Activated T-cell treated with anti-CD3 and anti-CD28 coated beads, Interleukin-2, amount 50 U/mL, for 72 hours (primary cell): ENCODE measurements at places on chromosomes 6 and 20. TPM values are rescaled to one million over a fixed set of nuclear protein-coding genes. Genes with fewer than 3 reads are reported as not detected.

The EYA2 gene
- not detected for total RNA-seq

The FNDC11 gene
- 0.74 TPM for total RNA-seq

The DACT2 gene
- total RNA-seq: 1.3 TPM

The FAM209B gene
- total RNA-seq: 1.7 TPM

The CNBD2 gene
- 8.4 TPM for total RNA-seq

The CEP250 gene
- 55.0 TPM for total RNA-seq

The RNGTT gene
- 18.1 TPM for total RNA-seq

The ADTRP gene
- 71.6 TPM for total RNA-seq

The LPIN3 gene
- total RNA-seq: 2.5 TPM

DNA sequence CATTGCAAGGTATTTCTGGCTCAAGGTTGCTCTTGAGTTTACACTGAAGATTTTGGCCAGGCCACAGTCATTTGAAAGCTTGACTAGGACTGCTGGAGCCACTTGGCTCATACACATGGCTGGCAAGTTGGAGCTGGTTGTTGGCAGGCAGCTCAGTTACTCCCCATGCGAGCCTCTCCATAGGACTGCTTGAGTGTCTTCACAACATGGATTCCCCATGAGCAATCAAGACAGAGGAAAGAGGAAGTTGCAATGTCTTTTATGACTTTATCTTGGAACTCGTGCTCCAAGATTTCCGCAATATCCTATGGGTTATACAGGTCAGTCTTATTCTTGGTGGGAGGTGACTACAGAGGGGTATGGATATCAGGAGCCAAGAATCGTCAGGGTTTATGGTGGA, 1.4 kb upstream of the MANBAL start:
- H3K4me3 ChIP-seq: peak overlapping the region; percentile 31
- peaks cover 9% of the 10 kb centered on the region for H3K36me3 ChIP-seq
- no peak for DNase-seq
- peaks cover 22% of the 10 kb centered on the region for H3K4me1 ChIP-seq
- no peaks in the 10 kb centered on the region for H3K27me3 ChIP-seq
- H3K27ac ChIP-seq: no peak overlapping the region

DNA sequence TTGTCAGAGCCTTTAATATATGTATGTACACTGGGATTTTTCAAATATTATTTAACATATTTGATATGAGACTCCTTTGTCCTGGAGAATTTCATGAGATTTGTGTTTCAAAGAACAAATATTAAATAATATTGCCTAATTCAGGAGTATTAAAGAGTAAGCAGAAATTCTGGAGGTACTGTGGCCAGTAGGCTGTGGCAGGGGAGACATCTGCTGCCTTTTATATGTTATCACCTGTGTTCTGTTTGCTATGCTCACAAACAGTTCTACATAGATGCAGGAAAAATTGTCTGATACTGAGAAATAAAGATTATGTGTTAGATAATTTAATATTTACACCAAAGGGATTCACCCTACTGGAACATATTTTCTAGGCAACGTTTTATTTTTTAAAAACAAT, 395.4 kb upstream of the SLC35B3 start:
- H3K4me3 ChIP-seq: no peak overlapping the region
- no peaks in the 10 kb centered on the region for H3K4me1 ChIP-seq
- H3K27me3 ChIP-seq: no peaks in the 10 kb centered on the region

DNA sequence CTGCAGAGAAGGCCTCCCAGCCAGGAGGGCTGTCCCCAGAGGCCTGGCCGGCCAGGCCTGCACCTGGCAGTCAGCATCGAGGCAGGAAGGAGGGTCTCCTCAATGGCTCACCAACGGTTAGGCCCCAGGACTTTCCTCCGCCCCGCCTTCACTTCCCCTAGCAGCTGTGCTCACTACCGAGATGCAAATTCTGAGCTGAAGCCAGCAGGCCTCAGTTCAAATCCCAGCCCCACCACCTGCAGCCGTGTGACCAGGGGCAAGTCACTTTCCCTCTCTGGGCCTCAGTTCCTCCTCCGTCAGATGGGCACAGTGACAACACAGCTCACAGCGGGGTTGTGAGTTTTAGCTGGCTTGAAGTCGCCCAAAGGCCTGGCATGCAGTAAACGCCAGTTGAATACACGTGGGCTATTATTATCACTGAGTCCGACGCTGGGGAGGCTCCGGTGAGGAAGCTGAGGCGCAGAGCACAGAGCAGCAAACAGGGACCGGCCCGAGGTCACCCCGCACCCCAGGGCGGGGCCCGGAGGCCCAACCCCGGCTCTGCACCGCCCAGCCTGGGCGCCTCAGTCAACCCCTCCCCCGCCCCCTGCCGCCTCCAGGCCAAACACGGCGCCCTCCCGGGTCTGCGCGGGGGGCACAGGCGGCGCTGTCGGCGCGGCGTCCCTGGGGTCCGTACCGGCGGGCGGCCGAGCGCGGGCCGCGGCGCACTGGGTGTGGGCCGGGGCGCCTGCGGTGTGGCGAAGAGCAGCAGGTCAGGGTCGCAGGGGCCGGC, 671 bp downstream of the E2F1 start:
- H3K4me3 ChIP-seq: peak overlapping the region; percentile 91
- DNase-seq: peak; percentile 78
- peaks cover 4% of the 10 kb centered on the region for H3K36me3 ChIP-seq
- H3K27ac ChIP-seq: peak overlapping the region; percentile 77

GRCh38 chr20:4154958-4155411, 139.6 kb upstream of the RNF24 start:
- peaks cover 32% of the 10 kb centered on the region for H3K27me3 ChIP-seq
- H3K36me3 ChIP-seq: no peaks in the 10 kb centered on the region
- no peak overlapping the region for H3K4me3 ChIP-seq
- H3K27ac ChIP-seq: no peak overlapping the region
- H3K4me1 ChIP-seq: peaks cover 19% of the 10 kb centered on the region

GRCh38 chr20:52001999-52002666, 189.4 kb downstream of the ZFP64 start:
- no peak overlapping the region for H3K4me3 ChIP-seq
- no peak for DNase-seq
- H3K27ac ChIP-seq: no peak overlapping the region
- H3K4me1 ChIP-seq: no peaks in the 10 kb centered on the region
- H3K36me3 ChIP-seq: no peaks in the 10 kb centered on the region

- H3K27ac ChIP-seq: no peak overlapping the region
- H3K4me1 ChIP-seq: no peaks in the 10 kb centered on the region
- no peaks in the 10 kb centered on the region for H3K36me3 ChIP-seq
- no peaks in the 10 kb centered on the region for H3K27me3 ChIP-seq
Measured at GRCh38 chr6:159118924-159119323, 50.3 kb upstream of the FNDC1 start.

DNA sequence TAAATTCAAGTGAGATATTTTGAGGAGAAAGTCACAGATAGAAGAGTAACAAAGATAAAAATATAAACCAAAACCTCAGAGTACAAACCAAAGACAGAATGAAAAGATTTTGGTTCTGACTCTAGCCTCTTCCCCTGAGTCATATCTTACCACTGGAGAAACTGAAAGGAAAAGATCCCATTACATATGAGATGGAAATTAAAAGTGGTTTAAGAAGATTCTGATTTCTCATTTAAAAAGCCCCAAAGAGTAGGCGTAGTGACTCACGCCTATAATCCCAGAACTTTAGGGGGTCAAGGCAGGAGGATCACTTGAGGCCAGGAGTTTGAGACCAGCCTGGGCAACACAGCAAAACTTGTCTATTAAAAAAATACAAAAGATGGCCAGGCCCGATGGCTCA, 30.6 kb downstream of the SPINT4 start:
- peaks cover 47% of the 10 kb centered on the region for H3K27me3 ChIP-seq
- peak; percentile 9 for DNase-seq
- H3K4me1 ChIP-seq: peaks cover 32% of the 10 kb centered on the region
- peaks cover 3% of the 10 kb centered on the region for H3K36me3 ChIP-seq
- peak overlapping the region; percentile 77 for H3K27ac ChIP-seq
- peak overlapping the region; percentile 36 for H3K4me3 ChIP-seq

DNA sequence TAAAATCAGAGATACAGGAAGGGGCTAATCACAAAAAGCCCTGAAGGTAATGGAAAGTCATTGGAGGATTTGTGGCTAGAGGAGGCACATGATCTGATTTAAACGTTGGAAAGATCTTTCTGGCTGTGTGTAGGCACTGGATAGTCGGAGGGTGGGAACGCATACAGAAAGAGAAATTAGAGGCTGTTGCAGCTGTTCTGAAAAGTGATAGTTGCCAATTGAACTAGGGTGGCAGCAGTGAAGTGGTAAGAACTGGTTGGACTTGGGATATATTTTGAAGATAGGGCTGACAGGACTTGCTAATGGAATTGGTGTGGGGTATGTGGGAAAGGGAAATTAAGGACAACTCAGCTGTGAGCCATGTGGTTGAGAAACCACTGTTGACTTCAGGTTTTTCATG, 223.6 kb downstream of the OGFRL1 start:
- H3K4me3 ChIP-seq: no peak overlapping the region
- no peak for DNase-seq
- no peaks in the 10 kb centered on the region for H3K4me1 ChIP-seq
- H3K27me3 ChIP-seq: no peaks in the 10 kb centered on the region
- no peaks in the 10 kb centered on the region for H3K36me3 ChIP-seq
- H3K27ac ChIP-seq: no peak overlapping the region

DNA sequence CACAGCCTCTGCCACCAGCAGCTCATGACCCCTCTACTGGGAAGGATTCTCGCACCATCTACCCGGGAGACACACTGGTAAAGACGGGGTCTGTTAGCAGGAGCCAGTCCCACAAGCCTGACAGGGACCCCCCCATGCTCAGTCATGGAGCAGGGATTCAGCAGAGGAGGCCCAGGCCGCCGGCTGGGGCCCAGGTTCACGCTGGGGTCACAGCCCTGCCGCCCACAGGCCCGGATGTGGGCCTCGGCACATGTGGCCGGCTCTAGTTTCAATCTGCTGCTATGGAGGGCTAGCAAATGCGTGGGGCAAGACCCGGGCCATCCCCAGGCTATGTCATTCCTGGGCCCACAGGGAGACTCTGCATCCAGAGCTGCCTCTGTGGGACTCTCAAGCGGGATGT, 25.1 kb downstream of the PXDC1 start:
- no peak for DNase-seq
- H3K27ac ChIP-seq: no peak overlapping the region
- H3K4me3 ChIP-seq: no peak overlapping the region
- no peaks in the 10 kb centered on the region for H3K36me3 ChIP-seq
- H3K27me3 ChIP-seq: no peaks in the 10 kb centered on the region
- no peaks in the 10 kb centered on the region for H3K4me1 ChIP-seq

DNA sequence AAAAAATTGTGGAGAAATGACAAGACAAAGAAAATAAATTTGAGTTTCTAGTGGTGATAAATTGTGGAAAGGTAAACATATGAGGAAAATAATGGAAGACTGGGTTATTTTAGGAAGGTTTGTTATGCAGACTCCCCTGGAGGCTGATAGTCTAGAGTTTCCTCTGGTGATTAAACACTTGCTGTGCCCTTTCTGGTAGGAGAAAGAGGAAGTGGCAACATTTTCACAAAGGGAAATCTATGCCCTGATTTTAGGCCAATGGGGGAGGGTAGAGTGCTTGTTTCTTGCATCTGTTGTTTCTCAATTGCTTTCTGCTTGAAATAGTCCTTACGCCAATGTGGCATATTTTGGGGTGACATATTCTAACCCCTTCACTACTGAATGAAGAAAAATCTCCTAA, 129.1 kb upstream of the DOK5 start:
- H3K36me3 ChIP-seq: peaks cover 2% of the 10 kb centered on the region
- peaks cover under 1% of the 10 kb centered on the region for H3K4me1 ChIP-seq
- H3K27me3 ChIP-seq: peaks cover 20% of the 10 kb centered on the region
- no peak overlapping the region for H3K27ac ChIP-seq
- no peak for DNase-seq

GRCh38 chr6:7249391-7249790, 63.6 kb downstream of the SSR1 start:
- H3K4me3 ChIP-seq: no peak overlapping the region
- H3K27ac ChIP-seq: no peak overlapping the region
- peaks cover 2% of the 10 kb centered on the region for H3K36me3 ChIP-seq
- DNase-seq: no peak
- no peaks in the 10 kb centered on the region for H3K27me3 ChIP-seq
- no peaks in the 10 kb centered on the region for H3K4me1 ChIP-seq

GRCh38 chr6:142644866-142645265, 300.1 kb downstream of the HIVEP2 start:
- H3K36me3 ChIP-seq: no peaks in the 10 kb centered on the region
- no peaks in the 10 kb centered on the region for H3K4me1 ChIP-seq
- DNase-seq: no peak
- no peaks in the 10 kb centered on the region for H3K27me3 ChIP-seq
- H3K4me3 ChIP-seq: no peak overlapping the region
- no peak overlapping the region for H3K27ac ChIP-seq

GRCh38 chr6:160027931-160028330, 59.0 kb downstream of the IGF2R start:
- no peak overlapping the region for H3K27ac ChIP-seq
- no peak for DNase-seq
- H3K27me3 ChIP-seq: no peaks in the 10 kb centered on the region
- peaks cover 7% of the 10 kb centered on the region for H3K4me1 ChIP-seq
- peaks cover 15% of the 10 kb centered on the region for H3K36me3 ChIP-seq

DNA sequence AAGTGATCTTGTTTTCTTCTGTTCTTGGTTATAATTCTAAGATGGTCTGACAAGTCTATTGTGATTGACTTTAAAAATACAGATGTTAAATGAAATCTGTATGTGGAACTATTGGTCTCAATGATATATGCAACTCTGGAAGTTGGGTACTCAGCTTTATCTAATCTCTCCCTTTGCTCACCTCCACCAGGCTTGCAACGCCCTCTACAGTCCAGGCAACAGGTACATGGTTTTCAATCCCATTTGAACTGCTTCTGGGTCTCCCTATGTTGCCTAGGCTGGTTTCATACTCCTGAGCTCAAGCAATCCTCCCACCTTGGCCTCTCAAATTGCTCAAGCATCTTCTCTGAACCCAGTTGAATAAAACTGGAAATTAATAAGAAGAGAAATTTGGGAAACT, 25.6 kb upstream of the HLA-DQB1 start:
- H3K36me3 ChIP-seq: no peaks in the 10 kb centered on the region
- peaks cover 7% of the 10 kb centered on the region for H3K4me1 ChIP-seq
- H3K27me3 ChIP-seq: peaks cover 36% of the 10 kb centered on the region

GRCh38 chr6:134550604-134551003, 232.7 kb upstream of the SGK1 start:
- no peaks in the 10 kb centered on the region for H3K4me1 ChIP-seq
- DNase-seq: no peak
- H3K27ac ChIP-seq: no peak overlapping the region
- no peak overlapping the region for H3K4me3 ChIP-seq

DNA sequence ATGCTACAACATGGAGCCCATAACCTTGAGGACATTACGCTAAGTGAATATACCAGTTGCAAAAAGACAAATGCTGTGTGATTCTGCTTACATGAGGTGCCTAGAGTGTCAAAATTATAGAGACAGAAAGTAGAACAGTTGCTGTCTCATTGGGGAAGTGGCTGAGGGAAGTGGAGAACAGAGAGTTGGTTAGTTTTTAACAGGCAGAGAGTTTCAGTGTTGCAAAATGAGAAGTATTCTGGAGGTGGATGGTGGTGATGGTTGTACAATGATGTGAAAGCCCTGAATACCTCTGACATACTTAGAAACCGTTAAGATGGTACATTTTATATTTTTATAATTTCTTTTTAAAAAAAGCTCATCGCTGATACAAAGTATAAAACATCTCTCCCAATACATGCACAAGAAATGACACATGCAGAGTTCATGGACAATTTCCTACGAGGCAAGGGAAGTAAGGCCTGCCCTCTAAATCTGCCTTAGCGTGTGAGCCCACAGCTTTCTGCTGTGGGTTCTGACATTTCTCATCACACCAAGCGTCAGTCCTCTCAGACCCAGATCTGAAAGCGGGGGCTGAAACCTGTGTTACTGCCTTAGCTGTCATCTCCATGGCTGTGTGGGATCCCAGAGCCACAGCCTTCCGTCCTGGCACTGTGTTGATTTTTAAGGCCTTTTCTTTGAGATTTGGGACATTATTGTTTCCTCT, 126.0 kb downstream of the RNASET2 start:
- peaks cover 13% of the 10 kb centered on the region for H3K4me1 ChIP-seq
- H3K27ac ChIP-seq: no peak overlapping the region
- no peak overlapping the region for H3K4me3 ChIP-seq
- DNase-seq: peak; percentile 63
